ENCODE measurements at places on chromosomes 1 and 21.

DNA sequence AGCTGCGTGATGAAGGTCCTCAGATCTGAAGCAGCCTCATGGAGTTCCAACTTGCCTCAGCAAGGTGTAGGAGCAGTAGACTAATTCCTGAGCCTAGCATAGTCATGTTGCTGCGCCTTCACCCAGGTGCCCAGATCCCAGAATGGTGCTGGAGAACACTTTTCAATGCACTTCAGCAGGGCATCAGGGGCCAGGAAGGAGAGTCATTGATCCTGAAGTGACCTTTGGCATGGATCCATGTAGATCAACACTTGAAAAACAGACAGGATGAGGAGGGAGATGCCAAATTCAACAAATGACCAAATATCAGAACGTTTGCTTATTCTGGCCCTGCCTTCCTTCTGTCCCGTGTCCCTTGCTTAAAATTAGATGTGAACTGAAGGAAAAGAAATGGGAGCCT, 91.9 kb downstream of the LEPR start:
- no peak for DNase-seq

- no peak for DNase-seq
Observed at GRCh38 chr21:33315946-33316710, 8.6 kb upstream of the IFNAR1 start.

DNA sequence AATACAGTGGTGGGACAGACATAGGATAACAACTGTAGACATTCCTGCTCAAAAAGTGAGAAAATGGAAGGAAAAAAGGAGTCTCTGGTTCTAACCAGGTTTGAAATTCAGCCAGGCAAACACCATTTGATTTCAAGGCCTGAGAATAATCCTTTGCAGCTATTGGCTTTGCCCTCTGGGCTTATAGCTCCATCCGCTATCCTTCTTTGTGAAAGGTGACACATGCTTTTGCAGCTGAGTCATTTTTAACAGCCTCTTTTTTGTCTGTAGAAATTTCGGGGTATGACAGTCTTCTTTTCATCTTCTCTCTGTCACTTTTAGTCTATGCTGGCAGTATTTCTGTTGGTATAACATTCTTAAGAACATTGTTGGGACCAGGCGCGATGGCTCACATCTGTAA, 16.2 kb downstream of the SDHC start:
- DNase-seq = no peak

- DNase-seq = no peak
Observed at GRCh38 chr1:101733340-101733739, 263.4 kb downstream of the OLFM3 start.

DNA sequence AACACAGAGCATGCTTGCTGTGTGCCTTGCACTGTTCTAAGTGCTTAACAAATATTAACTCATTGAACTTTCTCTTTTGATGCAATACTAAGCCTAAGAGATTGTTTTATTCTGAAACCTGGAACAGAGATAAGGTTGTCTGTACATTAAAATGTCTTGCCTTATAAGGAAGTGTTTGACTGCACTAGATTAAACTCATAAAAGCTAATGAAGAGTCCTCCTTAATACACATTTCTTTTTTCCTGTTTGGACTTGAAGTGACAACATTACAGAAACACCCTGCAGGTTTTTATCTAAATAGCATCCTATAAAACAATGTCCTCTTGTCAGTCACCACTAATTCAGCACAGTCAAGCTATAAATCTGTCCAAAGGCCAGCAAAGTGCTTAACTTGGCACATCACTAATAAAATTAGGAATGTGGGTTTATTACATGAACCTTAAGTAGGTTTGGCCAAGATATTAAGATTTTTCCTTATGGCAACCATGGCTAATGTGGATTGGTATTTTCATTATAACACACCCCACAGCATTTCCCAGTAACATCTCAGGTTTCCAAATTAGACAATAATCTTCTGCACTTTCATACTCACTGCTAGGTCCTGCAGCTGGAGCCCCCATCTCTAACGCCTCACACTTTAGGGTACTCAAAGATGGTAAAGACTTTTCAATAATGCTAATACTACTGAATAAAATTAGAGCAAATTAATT, 389.7 kb downstream of the LMO4 start:
- no peak for DNase-seq

GRCh38 chr21:46560568-46561444, 44.1 kb downstream of the S100B start:
- no peak for DNase-seq

DNA sequence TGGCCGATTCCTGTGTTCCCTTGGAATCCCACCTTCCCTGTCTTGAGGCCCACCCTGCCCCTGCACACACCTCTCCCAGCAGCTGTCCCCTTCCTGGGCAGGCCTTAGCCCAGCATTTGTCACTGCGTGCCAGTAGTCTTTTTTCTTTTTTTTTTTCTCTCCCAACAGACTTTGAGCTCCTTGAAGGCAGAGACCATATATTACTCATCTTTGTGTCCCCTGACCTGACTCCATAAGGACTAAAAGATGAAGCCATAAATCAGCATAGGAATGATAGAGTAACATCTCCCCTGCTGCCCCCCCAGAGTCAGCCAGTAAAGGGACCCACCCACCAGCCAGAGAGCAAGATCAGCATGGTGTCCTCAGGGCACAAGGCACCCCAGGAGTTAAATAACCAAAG, 27.4 kb downstream of the PIGM start:
- no peak for DNase-seq

DNA sequence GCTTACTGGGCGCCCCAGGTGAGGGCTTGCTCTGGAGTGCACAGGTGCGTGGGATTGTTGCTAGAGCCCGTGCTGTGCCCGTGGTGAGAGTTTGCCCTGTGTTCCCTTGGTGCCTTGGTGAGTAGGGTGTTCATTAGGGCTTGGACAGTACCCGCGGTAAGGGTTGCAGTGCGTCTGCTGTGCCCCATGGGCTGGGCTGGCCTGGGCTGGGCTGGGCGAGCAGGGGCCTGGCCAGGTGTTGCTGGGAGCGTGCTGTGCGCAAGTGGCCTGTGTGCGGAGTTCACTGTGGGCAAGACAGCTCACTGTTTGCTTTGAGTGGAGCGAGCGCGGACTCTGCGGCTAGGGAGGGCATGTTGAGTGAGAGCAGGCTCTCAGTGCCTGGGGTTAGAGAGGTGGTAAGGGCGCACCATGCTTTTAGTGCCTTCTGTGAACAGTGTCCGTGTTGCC, 725 bp downstream of the CR1L start:
- DNase-seq = no peak

DNA sequence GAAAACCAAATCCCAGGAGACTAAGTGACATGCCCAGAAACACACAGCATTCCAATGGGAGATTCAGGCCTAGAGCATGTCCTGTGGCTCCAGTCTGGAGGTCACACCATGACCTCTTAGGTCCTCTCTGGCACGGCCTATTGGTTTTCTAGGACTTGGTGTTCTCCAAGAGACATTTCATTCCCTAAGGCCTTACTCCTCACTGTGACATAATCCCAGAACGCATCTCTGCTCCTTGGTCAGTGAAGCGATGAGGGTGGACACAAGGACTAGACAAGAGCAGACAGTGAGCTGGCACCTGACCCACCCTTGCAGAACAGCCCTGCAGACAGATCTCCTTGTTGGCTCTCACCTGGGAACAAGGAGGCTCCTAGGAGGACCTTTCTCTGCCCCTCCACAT, 860 bp downstream of the IVL start:
- no peak for DNase-seq

GRCh38 chr1:25212725-25213124, 19.6 kb downstream of the SYF2 start:
- DNase-seq = no peak

DNA sequence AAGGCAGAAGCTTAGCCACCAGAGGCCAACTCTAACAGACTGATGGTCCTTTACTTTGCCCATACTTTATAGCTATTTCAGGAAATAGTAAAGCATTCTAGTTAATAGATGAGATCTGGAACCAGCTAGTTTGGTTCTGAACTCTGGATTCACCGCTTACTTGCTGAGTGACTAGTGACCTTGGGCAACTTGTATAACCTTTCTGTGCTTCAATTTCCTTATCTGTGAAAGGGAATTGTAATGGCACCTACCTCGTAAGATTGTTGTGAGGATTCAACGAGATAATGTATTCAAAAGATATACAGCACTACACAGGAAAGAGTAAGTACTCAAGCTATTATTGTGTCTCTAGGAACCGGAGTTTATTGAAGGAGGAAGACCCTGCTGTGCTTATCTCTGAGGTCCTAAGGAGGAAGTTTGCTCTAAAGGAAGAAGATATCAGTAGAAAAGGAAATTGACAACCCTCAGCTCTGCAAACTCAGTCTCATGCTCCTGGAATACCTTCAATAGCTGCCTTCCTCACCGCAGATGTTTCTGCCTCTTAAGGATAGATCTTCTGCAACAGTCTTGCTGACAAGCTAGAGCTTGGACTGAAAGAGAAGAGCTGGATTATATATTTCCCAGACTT, 11.9 kb downstream of the MTFR1L start:
- DNase-seq = no peak

GRCh38 chr1:154703170-154703569, 95.2 kb upstream of the ADAR start:
- DNase-seq = no peak

- DNase-seq = no peak
Observed at GRCh38 chr1:229011022-229011421, 259.9 kb upstream of the RAB4A start.

GRCh38 chr1:211527006-211527405, 35.0 kb upstream of the RD3 start:
- no peak for DNase-seq

- DNase-seq = no peak
Observed at GRCh38 chr21:34762786-34763185, 94.0 kb downstream of the CLIC6 start.

GRCh38 chr1:59278780-59279354, 18.0 kb upstream of the FGGY start:
- DNase-seq = no peak

DNA sequence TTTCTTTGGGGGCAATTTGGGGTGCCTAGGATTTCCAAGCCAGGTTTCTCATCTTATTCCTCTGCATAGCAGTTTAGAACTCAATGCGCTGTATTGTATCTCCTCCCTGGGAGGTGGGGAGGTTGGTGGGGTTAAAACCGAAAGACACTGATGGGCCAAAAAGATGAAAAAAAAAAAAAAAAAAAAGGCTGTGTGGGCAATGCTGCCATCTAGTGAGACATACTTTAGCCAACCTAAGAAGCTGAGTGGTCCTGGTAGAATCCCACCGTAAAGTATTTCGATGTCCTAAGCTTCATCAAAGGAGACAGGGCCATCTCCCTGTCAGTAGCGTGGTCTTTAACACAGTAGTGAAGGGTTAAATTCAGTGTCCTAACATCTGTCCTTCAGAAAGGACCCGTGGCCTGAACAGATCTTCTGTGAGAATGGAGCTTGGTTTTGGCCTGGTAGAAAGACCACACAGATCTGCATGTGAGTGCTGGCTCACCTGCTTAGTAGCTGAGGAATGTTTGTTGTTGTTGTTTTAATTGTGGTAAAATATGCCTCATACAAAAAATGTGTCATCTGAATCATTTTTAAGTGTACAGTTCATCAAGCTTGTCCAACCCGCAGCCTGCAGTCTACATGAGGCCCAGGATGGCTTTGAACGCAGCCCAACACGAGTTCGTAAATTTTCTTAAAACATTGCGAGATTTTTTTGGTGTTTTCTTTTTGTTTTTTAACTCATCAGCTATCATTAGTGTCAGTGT, 226.2 kb downstream of the KIF26B start:
- DNase-seq = no peak

DNA sequence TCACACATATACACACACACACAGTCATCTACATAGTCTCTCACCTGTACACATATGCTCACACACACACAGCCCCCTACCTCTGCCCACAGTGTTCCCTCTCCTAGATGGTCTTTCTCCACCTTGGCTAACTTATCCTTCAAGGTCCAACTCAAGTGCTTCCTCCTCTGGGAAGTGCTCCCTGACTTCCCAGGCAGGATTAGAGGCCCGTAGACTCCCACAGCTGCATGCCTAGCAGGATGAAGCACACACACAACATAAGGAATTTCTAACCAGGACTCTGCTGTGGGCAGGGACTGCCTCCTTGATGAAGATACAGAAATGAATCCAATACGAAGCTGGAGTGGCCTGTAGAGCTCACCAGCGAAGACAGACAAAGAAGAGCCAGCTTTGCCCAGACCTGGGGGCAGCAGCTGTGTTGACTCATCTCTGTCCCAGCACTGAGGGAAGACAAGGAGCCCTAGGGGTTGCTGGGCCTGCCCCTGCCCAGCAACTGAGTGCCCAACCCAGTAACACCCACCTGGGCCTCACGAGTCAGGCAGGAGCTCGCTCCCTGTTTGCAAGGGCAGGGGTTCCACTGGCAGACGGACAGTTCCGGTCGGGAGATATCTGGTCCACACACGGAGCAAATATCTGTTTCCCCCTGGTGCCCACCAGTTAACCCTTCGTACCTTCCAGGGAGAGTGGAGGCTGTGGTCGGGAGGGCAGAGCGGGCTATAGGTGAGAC, 100.8 kb downstream of the DMRTB1 start:
- DNase-seq = no peak

- no peak for DNase-seq
Observed at GRCh38 chr1:25765923-25766589, 33.9 kb upstream of the SELENON start.

DNA sequence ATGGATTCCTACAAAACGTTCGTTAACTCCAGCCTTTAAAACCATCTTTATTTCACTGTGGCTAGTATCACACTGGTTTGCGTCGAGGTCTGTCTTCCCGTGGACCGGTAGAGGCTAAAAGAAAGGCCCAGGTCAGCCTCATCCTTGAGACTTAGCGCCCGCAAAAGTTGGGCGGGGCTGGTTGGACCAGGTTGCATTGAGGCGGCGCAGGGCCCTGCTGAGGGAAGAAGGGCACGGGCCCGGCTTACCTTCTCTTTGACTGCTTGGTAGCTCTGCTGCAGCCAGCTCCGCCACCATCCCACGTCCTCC, 455 bp downstream of the BSDC1 start:
- peak; percentile 87 for DNase-seq

DNA sequence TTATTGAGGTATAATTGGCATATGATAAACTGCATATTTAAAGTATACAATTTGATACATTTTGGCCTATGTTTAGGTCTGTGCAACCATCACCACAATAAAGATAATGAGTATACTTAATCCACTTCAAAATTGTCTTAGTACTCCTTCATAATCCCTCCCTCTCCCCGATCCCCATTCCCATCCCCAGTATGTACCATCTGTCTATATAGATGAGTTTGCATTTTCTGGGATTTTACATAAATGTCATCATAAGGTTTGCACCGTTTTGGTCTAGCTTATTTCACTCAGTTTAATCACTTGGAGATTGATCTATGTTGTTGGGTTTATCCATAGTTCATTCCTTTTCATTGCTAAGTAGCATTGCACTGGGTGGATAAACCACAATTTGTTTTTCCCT, 74.3 kb downstream of the POFUT2 start:
- DNase-seq = no peak

GRCh38 chr1:52640697-52641096, 7.7 kb downstream of the SHISAL2A start:
- DNase-seq = no peak
